Activated CD8-positive, alpha-beta memory T cell treated with anti-CD3 and anti-CD28 coated beads for 1 hour (primary cell): ENCODE measurements at places on chromosomes 16 and 17.

DNA sequence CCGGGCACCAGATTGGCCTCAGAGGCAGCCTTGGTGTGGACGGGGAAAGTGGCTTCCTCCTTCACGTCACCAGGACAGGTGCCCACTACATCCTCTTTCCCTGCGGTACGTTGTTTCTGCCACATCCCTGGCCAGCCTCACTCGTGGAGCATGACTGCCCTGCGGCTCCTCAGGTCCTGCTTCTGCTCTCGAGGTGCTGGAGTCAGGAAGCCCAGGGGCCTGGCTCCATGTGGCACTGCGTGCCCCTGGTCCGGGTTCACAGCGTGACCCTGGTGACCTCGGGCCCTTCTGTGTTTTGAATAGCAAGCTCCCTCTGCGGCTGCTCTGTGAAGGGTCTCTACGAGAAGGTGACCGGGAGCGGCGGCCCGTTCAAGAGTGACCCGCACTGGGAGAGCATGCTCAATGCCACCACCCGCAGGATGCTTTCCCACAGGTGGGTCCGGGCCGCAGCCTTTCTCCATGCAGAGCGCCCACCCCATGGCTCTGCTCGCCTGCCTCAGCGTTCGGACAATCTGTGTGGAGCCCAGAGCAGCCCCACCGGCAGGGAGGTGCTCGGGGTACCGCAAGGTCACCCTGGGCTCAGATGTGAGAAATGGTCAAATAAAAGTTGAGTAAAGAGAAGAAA lies 13.5 kb downstream of the RGS11 start:
- no peak for DNase-seq

DNA sequence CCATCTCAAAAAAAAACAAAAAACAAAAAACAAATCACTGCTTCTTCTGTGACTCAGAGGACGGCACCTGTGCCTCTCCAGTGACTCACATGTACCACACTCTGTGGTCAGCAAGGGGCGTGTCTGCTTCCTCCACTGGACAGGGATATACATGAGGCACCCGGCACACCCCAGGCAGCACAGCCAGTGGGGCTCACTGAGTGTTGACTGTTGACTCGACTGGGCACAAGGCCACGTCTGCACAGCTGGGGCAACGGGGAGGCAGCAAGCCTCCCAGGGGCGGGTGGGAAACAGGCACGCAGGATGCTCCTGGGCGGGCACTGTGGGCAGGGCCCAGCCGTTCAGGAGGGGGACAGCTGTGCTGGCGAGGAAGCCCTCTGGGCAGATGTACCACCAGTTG lies 64.1 kb downstream of the TIMM22 start:
- no peak for DNase-seq

DNA sequence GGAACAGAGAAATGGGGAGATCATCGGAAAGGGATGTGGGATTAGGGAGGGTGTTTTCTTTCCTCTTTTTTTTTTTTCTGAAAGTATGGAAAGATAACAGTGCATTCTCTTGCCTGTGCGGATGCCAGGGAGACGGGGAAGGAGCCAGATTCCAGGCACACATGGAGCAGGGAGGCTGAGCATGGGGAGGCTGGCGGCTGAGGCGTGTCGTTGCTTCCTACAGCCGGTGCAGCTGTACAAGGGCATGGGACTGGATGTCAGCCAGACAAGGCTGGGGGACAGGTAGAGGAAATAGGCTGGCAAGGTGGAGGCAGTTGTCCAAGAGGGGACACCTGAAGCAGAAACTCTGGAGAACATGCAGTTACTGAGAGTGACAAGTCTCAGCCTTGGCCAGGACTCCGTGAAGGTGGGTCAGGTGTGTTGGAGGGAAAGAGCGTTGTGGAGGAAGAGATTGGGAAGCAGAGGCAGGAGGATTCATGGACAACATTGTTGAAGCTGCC lies 16.6 kb upstream of the ADORA2B start:
- DNase-seq = no peak

DNA sequence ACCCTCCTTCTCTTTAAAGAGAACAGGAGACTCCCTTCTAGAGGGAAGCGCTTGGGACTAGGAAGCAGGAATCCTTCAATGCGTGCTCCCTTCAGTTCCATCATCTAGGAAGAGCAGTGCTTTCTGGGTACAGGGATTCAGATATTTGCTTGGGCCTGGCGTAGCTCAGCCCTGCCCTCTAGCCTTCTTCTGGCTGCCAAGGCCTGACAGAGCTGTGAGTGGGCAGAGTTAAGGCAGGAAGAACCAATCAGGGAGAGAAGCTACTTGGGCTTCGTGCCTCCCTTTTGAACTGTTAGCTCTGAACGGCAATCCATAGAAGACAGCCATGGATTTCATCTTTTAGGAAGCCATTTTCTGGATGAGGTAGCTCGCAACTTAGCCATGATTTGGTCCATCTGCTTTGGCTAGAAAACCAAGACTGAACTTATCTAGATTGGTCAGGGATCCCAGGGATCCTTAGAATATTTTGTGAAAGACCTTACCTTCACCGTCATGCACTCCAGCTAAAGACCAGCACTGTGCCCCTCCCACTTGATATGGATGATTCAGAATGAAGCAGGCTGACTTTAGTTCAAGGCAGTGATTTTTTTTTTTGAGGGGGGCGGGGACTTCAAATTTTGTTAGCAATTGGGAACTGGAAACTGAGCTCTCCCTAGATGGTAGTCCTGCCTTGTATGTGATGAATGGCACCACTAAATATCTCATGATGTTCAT lies 2.5 kb upstream of the CORO6 start:
- DNase-seq = no peak

GRCh38 chr16:15576960-15577958 lies 65.7 kb downstream of the MARF1 start:
- no peak for DNase-seq

DNA sequence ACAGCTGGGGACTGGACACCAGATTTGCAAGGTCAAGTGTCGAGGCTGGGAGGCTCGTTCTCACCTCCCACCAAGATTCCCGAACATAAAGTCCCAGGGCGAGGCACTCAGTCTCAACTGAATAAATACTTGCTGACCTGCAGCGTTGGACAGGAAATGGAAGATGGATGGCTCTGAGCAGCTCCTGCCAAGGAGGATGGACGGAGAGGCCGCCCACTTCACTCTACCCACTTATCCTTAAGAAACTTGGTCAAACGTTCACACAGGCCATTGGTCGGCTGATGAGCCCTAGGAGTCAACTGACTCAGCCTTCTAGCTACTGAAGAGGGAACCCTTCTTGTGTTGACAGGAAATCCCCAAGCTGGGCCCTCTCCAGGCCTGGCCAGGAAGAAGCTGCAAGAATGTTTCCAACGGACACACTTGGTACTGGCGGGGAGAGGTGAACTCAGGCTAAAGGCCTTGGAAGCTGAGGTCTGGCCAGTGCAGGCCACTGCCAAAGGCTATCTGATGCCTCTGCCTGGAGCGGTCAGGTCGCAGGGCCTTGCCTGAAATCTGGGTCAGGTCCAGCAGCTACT lies 50.0 kb downstream of the VAC14 start:
- no peak for DNase-seq

- DNase-seq = no peak
Observed at GRCh38 chr17:62111562-62112171, 46.6 kb upstream of the MED13 start.

GRCh38 chr16:51818342-51818944 lies 667.4 kb upstream of the SALL1 start:
- DNase-seq = no peak

GRCh38 chr17:40112718-40113109 lies 9.1 kb upstream of the MSL1 start:
- no peak for DNase-seq

- DNase-seq = no peak
Observed at GRCh38 chr17:72099919-72100318, 20.9 kb upstream of the SOX9 start.

GRCh38 chr17:49198211-49198610 lies 12.2 kb downstream of the GNGT2 start:
- DNase-seq = no peak

DNA sequence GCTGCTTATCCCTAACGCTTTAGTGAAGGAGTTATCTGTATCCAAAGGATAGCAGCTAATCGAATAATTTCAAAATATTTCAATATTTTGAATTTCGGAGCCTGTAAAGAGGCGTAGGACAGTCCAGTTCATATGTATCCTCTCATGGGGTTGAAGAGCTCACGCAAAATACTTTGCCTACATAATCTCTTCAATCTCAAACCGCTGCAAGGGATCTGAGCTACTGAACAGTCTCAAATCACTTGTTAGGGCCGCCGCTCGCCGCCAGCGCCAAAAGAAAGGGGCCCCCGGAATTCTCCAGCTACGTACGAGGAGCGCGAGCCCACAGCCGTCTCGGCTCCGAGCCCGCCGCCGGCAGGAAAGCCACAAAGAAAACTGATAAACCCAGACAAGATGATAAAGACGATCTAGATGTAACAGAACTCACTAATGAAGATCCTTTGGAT lies 601 bp upstream of the RFWD3 start:
- DNase-seq = no peak
